Activated CD8-positive, alpha-beta T cell treated with anti-CD3 and anti-CD28 coated beads for 36 hours (primary cell): ENCODE measurements at places on chromosomes 4 and X.

DNA sequence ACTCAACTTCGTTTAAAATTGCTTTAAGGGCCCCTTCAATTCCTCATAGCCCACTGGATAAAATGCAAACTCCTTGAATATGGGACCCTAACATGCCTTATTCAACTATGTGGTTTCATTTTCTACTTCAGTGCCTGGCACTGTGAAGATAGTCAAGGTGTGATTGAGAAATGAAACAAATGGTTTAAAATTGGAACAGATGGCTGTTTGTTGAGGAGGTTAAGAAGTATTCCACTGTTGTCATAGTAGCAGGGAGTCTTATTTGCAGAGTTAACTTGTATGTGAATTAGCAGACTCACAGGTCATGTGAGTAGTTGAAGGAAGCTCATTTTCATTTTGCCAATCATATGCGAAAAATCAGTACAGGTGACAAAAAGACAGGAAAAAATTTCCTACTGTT is 593.3 kb downstream of the KCTD8 start:
- no peak for DNase-seq

- no peak for DNase-seq
These were observed 45.1 kb downstream of the PRPS1 start for GRCh38 chrX:107673431-107673830.

- peak; percentile 68 for DNase-seq
These were observed 33.6 kb upstream of the TAPT1 start for GRCh38 chr4:16259889-16260246.

GRCh38 chrX:81957900-81958545 is 756.1 kb downstream of the SH3BGRL start:
- peak; percentile 1 for DNase-seq

GRCh38 chr4:88724406-88724805 is 26.8 kb upstream of the NAP1L5 start:
- DNase-seq, result no peak

DNA sequence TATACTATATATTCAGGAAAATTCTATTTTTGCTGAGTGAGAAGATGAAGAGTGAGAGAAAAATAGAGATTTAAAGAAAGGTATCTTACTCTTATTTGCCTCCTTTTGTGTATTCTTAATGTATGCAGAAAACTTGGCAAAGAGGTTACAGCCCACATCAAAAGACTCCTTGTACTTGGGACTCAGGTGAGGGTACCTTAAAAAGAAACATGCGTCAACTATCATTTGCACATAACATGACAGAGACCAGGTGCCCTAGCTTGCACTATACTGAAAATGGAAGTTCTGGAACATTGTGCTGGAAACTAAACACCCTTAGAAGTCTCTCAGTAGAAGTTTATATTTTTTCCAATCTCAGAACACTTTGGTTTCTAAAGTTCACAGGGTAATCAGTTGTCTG is 15.6 kb upstream of the RAB39B start:
- no peak for DNase-seq

DNA sequence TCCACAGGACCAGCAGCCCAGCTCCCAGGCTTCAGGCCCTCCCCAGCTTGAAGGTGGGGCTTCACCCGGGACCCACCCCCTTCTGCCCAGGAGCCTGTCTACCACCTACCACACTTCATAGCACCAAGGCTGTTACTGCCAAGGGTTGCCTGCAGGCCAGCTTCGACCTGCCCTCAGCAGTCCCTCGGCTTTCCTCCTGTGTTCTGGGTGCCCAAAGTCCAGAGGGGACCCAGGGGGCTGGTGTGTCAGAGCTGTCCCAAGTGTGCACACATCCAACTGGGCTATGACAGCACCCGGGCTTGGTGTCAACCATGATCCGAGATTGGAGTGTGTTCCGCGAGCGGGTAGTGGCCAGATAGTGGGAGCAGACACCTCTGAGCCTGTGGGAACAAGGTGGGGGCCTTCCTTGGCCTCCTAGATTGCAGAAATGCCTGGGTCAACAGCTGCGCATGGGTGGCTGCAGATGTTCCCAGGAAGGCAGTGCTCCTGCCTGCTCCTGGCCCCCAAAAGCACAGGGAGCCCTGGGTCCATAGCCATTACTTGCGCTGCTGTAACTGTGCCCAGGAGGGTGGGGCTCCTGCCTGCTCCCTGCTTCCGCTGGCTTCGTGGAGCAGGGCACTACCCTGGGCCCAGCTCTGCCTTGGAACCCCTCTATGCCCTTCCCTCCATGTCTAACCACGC is 16.8 kb downstream of the SULT1B1 start:
- no peak for DNase-seq

- no peak for DNase-seq
These were observed 8.0 kb downstream of the NR3C2 start for GRCh38 chr4:148434075-148434773.

DNA sequence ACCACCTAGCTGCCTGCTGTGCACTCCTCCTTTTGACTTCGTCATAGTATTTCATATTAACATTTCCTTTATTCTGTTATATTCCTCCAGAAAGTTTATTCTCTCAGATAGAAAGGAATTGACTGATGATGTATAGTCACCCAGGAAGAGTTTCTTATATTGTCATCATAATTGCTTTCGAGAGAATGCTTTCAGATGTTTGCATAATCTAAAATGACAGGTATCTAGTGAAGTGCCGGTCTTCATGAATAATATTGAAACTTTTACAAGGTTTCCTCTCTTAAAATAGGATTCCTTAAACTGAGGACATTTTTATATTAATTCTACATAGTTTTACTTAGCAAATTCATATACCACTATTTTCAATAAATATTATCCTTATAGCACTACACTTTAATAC is 10.1 kb downstream of the SEC24D start:
- no peak for DNase-seq

DNA sequence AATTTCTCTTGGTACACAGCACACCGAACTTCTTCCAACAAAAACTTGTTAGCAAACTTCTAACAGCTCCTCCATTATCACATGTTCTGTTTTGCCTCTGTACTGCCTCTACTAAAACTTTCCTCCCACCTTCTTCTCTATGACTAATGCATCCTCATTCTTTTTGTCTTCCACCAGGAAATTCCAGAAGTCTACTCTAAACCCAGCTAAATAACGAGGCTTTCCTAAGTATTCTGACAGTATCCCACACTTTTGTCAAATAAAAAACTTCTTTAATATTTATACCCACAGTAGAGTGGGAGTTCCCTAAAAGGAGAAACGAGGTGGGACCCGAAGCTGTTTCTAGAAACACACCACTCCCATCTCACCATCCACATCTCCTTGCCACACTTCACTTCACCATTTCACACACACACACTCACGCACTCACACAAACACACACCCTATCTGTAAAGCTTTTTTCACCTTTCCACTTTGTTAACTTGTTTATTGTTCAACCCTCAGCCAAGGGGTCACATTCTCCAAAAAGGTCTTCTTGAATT is 280.3 kb downstream of the ARAP2 start:
- no peak for DNase-seq

- no peak for DNase-seq
These were observed 73.5 kb downstream of the GPAT3 start for GRCh38 chr4:83609365-83609764.

GRCh38 chr4:177555007-177555574 is 112.9 kb upstream of the AGA start:
- peak; percentile 50 for DNase-seq

- DNase-seq, result no peak
These were observed 175.9 kb downstream of the SHROOM3 start for GRCh38 chr4:76610751-76611547.

DNA sequence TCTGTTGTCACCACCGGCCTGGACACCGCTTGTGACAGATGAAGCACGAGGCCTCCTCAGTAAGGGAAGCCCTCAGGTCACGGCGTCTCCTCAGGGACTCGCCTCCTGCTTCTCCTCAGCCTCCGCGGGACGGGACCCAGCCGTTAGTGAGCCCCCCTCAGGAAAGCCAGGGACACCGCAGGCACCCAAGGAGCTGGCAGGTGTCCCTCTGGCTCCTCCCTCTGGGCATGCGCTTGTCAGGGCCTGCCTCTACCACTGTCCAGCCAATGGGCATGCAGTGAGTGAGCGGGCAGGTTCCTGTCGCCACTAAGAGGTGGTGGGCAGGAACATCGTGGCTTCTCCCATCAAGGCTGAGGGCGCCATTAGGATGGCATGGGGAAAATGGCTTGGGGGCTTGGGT is 23.5 kb upstream of the CT55 start:
- no peak for DNase-seq

DNA sequence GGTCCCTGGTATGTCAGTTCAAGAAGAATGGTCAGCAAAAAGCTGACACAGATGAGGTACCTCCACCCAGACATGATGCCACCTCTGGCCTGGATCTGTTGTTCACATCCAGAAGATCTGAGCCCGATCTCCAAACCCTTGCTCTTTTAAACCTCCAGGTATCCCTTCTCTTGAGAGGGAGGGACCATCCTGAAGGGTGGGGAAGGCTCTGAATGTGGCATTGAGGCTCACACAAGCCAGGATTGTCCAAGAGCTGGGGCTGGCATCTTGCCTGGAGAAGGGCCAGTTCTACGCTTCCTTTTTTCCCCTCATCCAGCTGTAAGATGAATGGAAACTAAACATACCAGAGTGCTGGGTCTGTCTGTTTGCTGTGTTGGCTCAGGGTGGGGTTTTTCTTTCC is at the start of gene ITIH6:
ITIH6 (minus strand) TSS at position 119 of the 400 bp plus-strand sequence; CDS start at position 74, 45 bp downstream.
- DNase-seq, result no peak

GRCh38 chrX:8043121-8043520 is 115.9 kb upstream of the PNPLA4 start:
- DNase-seq, result no peak

DNA sequence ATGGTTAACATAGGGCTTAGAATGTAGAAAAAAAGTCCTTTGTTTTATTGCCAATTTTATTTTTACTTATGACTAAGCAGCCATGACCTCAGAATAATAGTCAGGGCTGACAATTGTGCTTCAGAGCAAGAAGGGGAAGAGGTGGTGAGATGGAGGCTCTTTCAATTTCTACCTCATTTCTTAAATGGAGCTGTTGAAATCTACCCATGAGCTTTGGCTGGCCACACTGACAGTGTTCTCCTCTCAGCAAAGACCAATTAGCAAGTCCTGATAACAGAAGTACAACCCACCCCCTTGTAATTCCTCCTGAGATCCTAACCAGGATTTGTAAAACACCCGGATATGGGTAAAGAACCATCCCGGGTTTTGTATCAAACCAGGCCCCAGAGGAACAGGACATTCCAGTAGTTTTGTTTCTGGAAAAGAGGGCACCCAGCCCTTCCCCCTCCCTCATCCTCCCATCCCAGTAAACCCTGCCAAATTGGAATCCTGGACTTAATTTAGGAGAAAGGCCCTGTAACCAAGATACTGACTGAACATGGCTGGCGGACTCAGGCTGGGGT is at the start of gene HEPH:
HEPH (plus strand) TSS at position 399 of the 563 bp plus-strand sequence. CDS start 6,324 bp downstream, outside the sequence.
- no peak for DNase-seq

GRCh38 chrX:129139837-129140598 is 383.3 kb downstream of the SMARCA1 start:
- no peak for DNase-seq

- DNase-seq, result no peak
These were observed 1602.4 kb upstream of the ADGRL3 start for GRCh38 chr4:59597536-59598329.

- peak; percentile 45 for DNase-seq
These were observed 147.9 kb downstream of the LRBA start for GRCh38 chr4:150867148-150867547.

DNA sequence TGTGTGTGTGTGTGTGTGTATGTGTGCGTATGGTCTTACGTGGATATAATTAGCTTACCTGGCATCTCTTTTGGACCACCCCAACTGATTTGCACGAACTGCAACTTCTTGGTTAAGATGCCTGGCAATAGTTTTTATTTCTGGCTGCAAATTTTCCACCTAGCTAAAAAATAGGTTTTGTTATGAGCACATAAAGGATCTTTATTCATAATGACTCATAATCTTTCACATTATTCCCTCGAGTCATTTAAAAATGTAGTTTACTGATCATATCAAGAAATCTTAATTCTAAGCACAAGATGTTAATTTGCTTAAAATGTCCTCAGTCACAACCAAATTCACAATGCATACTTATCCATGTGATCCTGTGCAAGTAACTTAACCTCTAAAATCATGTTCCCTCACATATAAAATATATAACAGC is 1.5 kb downstream of the COX18 start:
- DNase-seq, result peak; percentile 52

DNA sequence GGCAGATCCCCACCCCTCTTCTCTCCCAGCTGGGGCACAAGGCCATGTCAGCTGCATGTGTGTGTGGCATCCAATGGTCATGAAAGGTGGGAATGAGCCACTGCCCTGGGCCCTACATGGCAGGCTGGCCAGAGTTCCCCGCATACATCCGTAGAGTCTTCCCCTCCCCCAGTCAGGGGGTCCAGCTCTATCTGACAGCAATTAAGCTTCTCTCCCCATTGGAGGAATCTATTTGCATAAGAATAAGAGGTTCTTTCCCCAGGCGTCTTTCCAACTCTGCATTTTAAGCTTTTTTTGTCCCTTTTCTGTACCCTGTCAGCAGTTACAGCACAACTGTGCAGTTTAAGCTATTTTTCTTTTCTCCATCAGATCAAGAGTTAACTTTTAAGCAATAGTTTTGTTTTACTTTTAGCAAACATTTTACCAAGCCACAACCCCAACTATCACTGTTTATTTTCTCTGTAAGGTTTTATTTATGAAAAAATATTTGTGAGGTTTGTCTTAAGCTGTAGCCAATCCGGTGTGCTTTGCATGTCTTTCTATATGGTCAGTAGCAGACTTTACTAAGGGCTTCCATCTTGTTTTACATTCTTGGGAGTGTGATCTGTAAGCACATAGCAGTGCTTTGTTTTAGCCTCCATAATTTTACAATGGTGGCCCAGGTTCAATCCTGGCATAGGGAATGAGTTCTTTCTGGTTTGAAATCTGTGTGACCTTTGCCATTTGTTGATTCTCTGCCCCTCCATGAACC is 28.7 kb downstream of the NLRP2B start:
- no peak for DNase-seq

DNA sequence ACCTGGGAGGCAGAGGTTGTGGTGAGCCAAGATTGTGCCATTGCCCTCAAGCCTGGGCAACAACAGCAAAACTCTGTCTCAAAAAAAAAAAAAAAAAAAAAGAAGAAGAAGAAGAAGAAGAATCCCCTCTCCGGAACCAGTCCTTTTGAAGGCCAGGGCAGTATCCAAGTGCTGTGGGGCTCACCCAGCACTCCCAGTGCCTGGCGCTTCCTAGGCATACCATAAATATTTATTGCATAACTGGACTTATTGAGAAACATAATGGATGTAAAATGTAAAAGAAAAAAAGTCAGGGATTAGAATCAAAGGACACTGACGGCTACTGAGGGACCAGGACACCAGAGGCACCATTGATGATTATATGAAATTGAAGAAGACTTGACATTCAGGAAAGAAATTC is 162.1 kb upstream of the KIT start:
- no peak for DNase-seq

DNA sequence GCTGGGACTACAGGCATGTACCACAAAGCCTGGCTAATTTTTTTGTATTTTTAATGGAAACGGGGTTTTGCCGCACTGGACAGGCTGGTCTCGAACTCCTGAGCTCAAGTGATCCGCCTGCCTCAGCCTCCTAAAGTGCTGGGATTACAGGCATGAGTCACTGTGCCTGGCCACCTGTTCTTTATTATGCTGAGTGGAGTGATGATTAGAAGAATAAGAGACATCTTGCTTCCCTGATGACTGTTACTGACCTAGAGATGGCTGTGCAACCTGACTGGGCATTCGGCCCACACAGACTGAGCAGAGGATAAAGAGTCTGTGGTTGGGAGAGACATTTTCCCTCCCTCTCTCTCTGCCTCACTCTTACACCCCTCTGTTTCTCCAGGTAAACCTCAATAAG is 56.7 kb downstream of the SPINK2 start:
- no peak for DNase-seq
